NK-92 treated with Interleukin-12 subunit alpha and Interleukin-12 subunit beta, amount 100 ng/mL, for 24 hours (cell line): ENCODE measurements at places on chromosomes 4 and X.

- DNase-seq: no peak
Observed at GRCh38 chr4:112735474-112735951, 98.6 kb downstream of the LARP7 start.

DNA sequence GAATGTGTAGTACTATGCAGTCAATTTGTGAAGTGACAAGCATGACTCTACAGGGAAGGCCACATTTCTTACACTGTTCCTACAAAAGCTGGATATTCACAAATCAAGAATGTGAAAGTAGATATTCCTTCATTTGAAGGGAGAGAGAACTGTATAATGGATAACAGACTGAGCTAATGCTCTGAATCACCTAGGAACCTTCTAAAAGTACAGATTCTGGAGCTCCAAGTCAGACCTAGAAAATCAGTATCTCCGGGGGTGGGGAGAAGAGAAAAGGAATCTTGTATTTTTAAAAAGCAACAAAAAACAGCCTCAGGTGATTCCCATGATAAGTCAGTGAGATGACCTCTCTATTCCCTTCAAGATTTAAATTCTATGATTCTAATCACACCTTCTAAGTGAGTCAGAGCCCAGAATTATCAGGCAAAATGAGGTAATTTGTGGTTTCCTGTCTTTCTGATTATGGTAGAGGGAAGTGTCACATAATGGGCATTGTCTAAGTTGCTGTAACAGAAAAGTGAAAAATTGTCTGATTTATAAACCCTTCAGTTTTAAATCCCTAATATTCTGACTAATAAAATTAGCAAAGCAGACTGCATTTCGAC is 80.9 kb downstream of the IL21 start:
- no peak for DNase-seq

- DNase-seq: no peak
Observed at GRCh38 chrX:7950865-7951264, 23.7 kb upstream of the PNPLA4 start.

DNA sequence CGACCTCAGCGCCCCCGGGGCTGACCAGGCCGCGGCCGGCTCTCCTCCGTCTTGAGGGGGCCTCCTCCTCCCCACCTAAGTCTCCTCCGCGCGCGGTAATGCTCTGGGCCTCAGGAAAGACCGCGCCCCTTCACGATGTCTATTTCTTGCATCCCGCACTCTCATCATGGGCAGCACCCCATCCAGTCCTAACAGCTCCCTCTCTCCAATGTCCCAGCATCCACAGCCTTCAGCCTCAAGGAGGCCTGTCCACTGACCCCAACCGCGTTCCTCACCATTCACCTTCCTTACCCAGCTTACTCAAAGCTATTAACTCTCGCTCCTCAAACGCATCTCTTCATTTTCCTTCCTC is 77.5 kb downstream of the MAGED4 start:
- no peak for DNase-seq
